ENCODE measurements at places on chromosomes 2 and 18.

DNA sequence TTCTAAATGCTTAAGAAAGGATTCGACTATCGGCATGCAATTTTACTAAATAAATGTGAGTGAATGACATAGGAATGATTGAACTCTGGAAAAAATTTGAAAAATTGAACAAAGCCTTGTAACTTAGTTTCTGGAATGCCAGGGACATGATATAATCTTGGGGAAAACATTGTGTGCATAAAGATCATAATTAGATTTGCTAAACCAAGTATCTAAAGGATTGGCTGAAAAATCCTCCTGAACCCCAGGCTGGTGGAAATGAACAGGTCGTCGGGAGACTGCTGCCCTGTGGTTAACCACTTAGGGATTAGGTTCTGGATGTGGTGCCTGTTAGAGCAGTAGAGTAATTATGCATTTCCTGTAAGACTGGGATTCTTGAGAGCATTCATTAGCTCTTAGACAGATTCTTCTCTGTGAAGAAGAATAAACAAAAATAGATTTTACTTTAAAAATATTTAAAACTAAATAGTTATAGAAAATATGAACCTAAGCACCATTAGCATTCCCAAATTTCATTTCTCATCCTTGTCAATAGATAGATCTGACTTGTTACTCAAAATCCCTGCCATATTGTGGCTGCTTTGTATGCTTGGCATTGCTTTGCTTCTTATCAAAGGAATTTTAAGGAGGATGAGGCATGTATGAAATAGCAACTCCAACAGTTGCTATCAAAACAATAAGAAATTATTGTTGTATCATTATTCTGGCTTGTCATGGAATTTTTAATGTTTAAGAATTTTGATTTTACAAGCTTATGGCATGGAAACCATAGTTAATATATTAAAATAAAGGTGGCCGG lies 55.9 kb downstream of the LYPD6B start:
- no peak for DNase-seq

GRCh38 chr2:232951891-232952290 lies 61.2 kb downstream of the NGEF start:
- no peak for DNase-seq

GRCh38 chr2:234983011-234983726 lies 31.4 kb downstream of the SH3BP4 start:
- no peak for DNase-seq

GRCh38 chr2:231661422-231662027 lies 46.8 kb upstream of the PTMA start:
- no peak for DNase-seq

DNA sequence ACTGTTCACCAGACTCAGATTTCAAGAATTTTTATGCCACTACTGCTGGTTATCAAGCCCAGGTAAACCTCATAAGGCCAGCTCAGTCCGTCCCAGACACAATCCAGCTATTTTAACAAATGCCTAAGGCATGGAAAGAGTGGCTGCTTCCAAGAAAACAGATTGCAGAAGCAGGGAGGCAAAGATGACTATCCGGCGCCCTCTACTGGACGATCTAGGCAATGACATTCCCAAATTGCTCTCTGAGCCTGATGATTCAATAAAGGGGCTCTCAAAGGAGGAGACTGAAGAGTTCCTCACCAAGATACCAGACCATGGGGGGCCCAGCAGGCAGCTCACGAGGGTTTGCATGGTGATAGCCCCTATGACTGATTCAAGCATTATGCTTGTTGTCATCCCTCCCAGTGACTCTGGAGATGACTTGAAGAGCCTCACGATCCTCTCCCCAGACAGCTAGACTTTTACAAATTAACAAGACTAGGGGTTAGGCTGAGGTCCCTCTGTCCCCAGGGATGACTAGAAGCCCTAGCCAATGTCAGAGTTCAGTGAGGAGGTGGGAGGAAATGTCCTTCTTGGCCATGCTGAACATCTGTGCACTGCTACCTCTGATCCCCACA lies 25.0 kb downstream of the SERPINB8 start:
- DNase-seq: peak; percentile 31

Measured in T-helper 9 cell (primary cell).